ENCODE measurements at places on chromosomes 13 and 19. TPM values are rescaled to one million over a fixed set of nuclear protein-coding genes. Genes with fewer than 3 reads are reported as not detected.

Gene LYL1
- not detected for total RNA-seq

Gene TNNT1
- total RNA-seq: 3.4 TPM

Gene ZFP36
- total RNA-seq: 4.3 TPM

Gene ZNF681
- 0.13 TPM for total RNA-seq

Gene CEACAM3
- not detected for total RNA-seq

Gene FCER2
- not detected for total RNA-seq

Gene PIK3R2
- 24.2 TPM for total RNA-seq

Gene FFAR2
- not detected for total RNA-seq

Gene LRRC25
- total RNA-seq: not detected

Gene DNAAF3
- total RNA-seq: 0.18 TPM

Gene PSG6
- total RNA-seq: not detected

Gene RUVBL2
- 322 TPM for total RNA-seq

Gene ANGPTL8
- not detected for total RNA-seq

- no peak for DNase-seq
Measured at GRCh38 chr13:33997574-33997973, 179.6 kb downstream of the RFC3 start.

- DNase-seq: no peak
Measured at GRCh38 chr19:49441960-49442350, 628 bp upstream of the SLC17A7 start.

- DNase-seq: no peak
Measured at GRCh38 chr19:53010494-53010893, 3.2 kb upstream of the ERVV-1 start.

- DNase-seq: no peak
Measured at GRCh38 chr19:35115177-35115951, at the start of gene FXYD3. TSS of gene FXYD3 (plus strand) at chr19:35115823. CDS start at chr19:35119377, 3,554 bp downstream.

DNA sequence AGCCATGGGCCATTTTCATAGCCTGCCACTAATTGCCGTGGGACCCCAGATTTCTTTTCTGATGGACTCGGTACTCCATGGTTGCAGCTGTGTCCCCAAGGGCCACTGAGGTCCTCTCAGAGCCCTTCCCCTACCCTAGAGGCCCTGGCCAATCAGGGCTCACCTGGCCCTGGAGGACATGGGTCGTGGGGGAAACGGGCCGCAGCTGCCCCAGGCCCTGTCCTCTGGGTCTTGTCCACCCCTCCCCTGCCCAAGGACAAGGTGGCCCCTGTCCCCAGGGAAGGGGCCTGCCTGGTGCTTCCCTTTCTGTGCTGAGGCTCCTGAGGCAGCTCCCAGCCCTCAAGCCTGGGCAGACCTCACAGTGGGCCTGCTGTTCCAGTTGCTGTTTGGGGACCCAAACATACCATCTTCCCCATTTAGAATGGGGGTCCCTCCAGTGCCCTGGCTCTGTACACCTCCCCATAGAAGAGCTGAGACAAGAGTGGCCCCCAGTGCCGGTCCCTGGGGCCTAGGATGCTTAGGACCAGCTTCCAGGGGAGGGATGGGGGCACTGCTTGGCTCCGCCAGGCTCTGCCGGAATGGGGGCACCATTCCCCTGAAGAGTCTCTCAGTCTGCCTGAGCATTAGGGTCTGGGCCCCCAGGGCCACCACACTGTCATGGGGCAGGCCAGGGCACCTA lies 3.2 kb downstream of the RAB11B start:
- DNase-seq: no peak

DNA sequence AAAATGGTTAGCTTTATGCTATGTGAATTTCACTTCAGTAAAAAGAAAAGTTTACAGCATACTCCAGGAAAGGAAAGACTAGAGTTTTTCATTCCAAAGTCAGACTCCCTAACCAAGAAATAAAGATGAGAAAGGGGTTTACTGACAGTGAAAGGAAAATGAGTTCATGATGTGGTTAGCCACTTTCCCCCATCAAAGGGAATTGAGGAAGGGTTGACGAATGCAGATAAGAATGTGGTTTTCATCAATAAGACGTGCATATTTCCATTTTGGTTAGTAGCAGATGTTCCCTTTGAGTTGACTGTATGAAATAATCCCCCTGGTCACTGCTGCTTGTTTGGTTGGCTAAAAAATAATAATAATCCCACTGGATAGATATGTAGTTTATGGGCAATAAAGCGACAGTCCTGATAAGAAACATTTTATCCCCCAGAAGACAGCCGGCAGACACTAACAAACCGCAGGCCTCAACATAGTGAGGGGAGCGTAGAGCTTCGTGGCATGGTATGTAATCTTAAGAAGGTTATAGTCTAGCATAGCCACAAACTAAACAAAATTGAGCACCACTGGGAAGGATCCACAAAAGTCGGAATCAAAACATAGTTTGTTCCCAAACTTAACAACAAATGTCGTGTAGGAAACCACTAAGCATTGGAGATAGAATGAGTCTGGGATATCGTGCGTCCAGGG lies 114.8 kb downstream of the COL4A2 start:
- DNase-seq: peak; percentile 100

- DNase-seq: peak; percentile 69
Measured at GRCh38 chr19:5293612-5294378, 46.8 kb downstream of the PTPRS start.

DNA sequence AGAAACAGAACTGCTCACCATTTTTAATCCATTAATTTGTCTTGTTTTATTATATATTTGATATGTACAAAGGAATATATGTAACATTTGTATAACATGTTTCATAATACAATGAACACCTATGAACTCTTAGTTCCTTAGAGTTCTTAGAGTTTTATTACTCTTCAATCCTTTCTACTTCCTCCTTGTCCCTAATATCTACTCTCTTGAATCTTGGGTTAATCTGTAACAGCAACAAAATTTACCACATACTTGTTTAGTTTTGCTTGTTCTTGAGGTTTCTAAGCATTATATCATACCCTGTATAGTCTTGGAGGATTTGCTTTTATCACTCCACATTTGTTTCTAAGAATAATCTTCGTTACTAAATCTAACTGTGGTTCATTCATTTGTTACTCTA lies 151.4 kb downstream of the PDS5B start:
- DNase-seq: no peak

- no peak for DNase-seq
Measured at GRCh38 chr13:101690871-101691270, 238.4 kb downstream of the ITGBL1 start.

GRCh38 chr19:29293292-29293691 lies 80.3 kb upstream of the UQCRFS1 start:
- DNase-seq: no peak

DNA sequence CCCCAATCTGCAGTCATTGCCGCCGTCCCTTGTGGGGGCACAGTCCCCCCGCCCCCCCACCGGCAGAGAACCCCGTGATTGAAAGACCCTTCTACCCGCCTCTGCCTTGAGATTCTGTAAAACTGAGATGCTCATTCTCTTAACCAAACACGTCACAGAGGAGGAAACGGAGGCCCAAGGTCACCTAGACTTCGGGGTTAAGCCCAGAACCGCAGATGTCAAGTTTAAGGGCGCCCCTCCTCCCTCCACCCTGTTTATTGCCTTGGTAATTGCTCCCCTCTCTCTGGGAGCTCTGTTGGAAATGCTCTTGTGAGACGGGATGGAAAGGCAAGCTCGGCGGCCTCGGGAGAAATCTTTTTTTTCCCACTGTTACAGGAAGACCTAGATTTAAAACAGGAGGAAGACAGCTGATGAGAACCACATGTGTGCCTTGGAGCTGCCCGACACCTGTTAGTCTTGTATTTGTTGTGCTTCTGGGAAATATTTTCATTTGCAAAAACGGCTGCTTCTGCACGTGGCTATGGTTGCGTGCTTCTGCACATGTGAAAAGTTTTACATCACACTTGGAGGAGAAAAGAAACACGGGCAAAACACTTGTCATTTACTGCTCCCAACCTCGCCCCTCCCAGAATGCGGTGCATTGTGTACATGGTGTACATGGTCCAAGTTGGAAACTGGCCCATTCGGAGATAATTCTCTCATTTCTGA lies 1.1 kb upstream of the MED26 start:
- DNase-seq: no peak

DNA sequence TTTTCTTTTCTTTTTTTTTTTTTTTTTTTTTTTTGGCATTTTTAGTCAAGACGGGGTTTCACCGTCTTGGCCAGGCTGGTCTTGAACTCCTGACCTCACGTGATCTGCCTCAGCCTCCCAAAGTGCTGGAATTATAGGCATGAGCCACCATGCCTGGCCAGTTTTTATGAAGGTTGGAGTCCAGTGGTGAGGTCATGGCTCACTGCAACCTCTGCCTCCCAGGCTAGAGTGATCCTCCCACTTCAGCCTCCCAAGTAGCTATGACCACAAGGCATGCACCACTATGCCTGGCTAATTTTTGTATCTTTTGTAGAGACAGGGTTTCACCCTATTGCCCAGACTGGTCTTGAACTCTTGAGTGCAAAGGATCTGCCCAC lies 4.2 kb downstream of the SNRPA start:
- DNase-seq: no peak

GRCh38 chr19:3266792-3267514 lies 42.5 kb downstream of the CELF5 start:
- peak; percentile 28 for DNase-seq

DNA sequence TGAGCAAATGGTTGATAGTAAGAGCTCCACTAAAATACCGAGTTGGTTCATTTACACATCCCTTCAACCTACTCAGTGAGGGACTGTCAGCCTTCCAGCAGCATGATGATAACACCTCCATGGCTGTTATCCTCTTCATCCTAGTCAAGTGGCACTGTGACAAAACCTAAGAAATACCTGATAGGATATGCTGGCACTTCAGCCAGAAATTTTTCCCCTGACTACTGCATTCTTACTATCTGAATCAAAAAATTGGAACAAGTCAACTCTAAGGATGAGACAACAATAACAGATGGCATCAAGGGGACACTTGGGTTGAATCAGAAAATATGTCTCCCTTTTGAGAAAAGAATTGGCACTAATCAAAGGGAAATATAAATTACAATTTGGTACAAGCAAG lies 193.9 kb downstream of the KCTD12 start:
- no peak for DNase-seq

- no peak for DNase-seq
Measured at GRCh38 chr13:109422161-109422560, 364.2 kb downstream of the IRS2 start.

DNA sequence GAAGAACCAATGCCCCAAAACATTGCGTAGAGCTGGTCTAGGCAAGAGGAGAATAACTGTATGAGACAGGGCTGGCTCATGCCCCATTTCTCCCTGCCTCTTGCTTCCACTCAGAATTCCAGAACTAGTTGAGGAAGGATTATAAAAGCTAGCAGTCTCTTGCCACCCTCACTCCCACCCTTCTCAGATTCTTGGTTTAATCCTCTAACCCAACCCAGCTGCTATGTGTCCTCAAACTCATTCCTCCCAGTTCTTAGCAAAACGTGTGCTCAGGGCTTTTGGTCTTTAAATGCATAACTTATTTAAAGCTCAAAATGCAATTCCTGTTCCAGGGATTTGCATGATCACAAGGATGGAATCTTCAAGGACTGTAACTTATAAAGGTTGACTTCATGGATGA lies 466.3 kb downstream of the COG6 start:
- DNase-seq: no peak

DNA sequence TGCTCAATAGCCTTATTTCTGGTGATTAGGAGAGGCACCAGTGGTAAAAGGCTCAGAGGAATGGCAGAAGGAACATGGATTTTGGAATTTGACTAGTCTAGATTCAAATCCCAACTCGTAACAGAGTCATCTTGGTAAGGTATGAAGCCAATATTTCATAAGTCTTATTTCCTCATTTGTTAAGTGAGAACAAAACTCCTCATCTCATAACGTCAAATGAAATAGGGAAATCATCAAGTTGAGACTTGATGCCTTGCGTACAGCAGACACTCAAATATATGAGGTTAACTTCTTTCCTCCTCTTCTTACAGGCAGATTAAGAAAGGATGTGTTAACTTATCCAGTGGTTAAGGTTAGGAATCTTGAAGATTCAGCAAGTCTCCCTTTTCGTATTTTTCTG lies 189.2 kb downstream of the DLEU7 start:
- DNase-seq: no peak

DNA sequence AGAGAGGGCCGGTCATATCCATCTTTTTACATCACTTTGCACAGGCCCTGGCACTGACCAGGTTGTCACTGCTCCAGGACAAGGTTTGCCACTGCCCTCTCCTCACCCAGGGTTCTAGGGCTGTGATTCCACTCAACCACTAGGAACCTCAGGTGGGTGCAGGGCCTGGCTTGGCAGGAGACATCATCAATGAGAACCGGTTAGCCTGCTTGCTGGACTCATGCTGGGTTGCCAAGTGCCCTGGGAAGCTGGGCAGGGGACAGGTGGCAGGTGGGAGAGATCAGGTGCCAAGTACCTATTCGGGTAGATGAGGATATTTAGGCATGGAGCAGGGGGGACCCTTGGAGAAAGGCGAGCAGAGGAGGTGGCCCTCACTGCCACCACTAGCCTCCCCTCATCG lies 4.2 kb upstream of the CERS4 start:
- DNase-seq: no peak

GRCh38 chr19:56252699-56253422 lies 19.7 kb upstream of the EDDM13 start:
- peak; percentile 55 for DNase-seq

DNA sequence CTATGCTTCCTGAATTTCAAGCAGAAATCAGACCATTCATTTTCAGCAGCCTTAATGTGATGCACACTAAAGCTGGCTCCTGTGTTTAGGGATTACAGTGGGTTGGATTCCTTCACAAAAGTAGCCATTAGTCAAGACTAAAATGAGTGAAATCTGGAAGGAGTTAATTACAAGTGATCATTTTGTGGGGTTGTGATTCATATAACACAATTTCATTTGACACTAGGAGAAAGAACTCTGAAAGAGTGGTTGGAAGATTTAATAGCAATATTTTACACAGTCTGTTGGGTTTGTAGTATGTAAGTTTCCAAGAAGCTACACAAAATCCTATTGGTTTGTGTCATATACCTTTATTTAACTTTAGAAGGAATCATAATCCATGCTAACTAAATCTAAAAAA lies 236.9 kb downstream of the DCT start:
- no peak for DNase-seq

GRCh38 chr13:89458456-89458855 lies 1787.3 kb downstream of the SLITRK5 start:
- DNase-seq: no peak

DNA sequence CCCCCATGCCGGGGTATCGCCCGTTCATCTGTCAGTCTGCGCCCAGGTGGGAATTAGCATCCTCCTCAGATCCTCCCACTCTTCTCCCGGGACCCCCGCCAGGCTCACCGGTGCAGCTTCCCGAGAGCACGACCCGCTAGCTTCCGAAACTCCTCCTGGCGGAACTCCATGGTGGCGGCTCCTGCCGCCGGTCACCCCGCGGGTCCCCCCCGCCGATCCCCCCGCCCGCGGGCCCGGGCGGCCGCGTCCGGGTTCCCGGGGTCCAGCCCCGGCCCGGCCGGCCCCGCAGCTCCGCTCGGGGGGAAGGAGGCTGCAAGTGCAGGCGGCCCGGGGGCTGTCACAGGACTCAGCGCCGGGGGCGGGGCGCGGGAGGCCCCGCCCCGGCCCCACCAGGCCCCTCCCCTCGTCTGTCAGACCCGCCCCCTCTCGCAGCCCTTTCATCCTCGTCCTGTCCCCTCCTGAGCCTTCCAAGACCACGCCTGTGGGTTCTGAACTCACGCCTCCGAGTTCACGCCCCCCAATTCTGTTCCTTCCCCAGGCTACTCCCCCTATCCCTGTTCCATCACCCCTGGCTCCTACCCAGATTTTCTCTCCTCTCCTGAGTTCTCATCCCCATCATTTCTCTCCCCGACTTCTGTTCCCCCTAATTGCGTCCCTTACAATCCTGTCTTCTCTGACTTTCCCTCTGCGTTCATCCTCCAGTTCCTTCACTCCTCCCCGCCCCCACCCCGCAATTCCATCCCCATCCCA lies at the start of gene SLC17A7:
Gene SLC17A7, minus strand, starts transcription at position 318 of the 750 bp plus-strand sequence. Its CDS starts 148 bp downstream, at position 170.
- DNase-seq: no peak

All from SJSA1 (cell line).